ENCODE measurements at places on chromosomes 12 and 14.

GRCh38 chr12:2111826-2112225 lies 59.0 kb downstream of the CACNA1C start:
- DNase-seq: no peak

GRCh38 chr14:77140359-77141213 lies 1.0 kb downstream of the ZDHHC22 start:
- DNase-seq: no peak

DNA sequence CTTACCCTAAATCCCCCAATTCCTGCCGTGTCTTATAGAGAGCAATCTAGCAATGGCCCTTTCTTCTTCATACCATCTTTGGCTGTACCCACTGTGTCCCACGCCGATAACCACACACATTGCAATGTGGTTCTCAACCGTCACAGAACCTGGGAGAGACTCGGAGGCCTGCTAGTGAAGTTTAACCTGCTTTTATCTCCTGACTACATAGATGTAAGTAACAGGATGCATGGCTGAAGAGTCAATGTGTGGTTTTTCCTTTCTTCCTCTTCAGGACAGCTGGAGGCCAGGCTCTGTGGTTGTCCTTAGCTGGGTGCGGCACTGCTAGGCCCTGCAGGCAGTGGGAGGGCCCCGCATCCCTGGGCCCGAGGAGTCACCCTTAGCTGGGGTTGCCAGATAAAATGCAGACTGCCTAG lies 51.3 kb downstream of the ZNF664 start:
- no peak for DNase-seq

GRCh38 chr12:58812214-58812613 lies 108.1 kb downstream of the LRIG3 start:
- no peak for DNase-seq

DNA sequence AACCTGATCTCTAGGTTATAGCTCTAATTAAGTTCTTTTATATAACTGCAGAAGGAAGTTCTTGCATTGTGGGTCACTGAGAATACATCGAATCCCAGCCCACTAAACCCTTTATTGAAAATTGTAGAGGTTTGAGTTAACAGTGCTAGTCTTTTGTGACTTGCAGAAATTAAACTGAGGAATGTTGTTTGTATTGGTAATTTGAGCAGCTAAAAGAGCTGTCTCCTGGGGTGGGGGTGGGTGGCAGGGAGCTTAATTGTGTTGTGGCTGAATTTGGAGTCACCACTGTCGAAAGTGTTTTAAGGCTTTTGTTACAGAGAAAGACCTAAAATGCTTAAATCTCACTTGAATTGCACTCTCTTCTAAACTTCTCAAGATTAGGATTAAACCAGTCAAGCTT lies 3.2 kb upstream of the COX8C start:
- no peak for DNase-seq

- no peak for DNase-seq
Observed at GRCh38 chr14:32211068-32211404, 8.0 kb upstream of the RNU6-8 start.

- DNase-seq: no peak
Observed at GRCh38 chr12:112627851-112628250, 163.7 kb upstream of the RPH3A start.

- no peak for DNase-seq
Observed at GRCh38 chr12:118694128-118694775, 287.1 kb upstream of the SRRM4 start.

DNA sequence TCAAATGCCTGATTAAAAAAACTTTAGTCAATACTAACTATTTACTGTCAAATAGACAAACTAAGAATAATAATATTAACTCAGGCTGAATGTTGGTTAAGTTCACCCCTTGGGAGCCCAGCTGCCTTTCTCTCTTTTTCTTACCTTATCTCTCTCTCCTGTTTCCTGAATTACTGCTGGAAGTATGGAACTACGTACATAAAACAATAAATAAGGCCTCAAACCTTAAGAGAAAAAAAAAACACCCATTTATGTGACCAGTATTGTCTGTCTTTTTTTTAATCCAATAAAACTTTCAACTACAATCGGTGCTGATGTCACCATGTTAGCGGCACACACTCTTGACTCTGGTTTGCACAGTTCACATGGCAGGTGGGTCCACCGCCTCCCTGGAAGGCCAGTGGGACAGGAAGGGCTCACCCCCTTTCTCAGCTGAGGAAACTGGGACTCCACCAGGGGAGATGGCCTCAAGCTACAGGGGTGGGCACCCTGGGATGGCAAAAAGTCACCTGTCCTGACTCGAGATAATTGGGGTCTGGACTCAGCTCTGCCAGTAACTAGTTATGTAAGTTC lies 21.3 kb downstream of the BCL11B start:
- DNase-seq: no peak

GRCh38 chr12:108307006-108307405 lies 32.1 kb downstream of the CMKLR1 start:
- DNase-seq: no peak

- DNase-seq: no peak
Observed at GRCh38 chr12:64742416-64742815, 16.8 kb downstream of the GNS start.

GRCh38 chr12:59689776-59690175 lies 93.9 kb downstream of the SLC16A7 start:
- no peak for DNase-seq

DNA sequence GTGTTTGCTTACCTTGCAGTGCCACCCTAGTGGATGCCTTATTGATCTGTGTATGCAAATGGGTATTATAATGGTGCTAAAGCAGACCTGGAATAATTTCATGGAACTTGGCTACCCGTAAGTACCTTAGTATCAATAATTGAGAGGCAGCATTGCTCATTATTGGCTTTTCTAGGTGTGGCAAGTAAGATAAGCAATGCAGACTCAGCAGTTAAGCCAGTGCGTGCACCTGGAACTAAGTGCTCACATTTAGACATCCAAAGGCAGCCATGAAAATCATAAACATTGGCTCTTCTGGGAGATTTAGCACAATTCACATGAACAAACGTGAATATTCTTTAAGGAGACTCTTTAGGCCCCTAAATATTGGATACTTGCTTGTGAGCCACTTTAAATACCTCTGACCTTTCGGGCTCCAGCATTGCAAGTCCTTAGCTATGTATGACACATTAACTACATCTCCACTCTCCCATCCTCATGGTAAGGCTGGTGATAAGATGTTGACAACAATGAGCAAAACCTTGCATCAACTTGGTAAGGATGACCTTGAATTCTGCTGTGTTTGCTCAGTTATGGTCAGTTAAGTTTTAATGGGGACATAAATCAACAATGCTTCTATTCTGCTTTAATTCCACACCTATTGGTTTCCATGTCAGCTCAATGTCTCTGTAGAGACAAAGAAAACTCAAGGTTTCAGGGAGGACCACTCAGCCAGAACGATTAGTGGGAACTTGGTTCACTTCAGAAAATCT lies 112.0 kb downstream of the SLC5A8 start:
- DNase-seq: no peak

DNA sequence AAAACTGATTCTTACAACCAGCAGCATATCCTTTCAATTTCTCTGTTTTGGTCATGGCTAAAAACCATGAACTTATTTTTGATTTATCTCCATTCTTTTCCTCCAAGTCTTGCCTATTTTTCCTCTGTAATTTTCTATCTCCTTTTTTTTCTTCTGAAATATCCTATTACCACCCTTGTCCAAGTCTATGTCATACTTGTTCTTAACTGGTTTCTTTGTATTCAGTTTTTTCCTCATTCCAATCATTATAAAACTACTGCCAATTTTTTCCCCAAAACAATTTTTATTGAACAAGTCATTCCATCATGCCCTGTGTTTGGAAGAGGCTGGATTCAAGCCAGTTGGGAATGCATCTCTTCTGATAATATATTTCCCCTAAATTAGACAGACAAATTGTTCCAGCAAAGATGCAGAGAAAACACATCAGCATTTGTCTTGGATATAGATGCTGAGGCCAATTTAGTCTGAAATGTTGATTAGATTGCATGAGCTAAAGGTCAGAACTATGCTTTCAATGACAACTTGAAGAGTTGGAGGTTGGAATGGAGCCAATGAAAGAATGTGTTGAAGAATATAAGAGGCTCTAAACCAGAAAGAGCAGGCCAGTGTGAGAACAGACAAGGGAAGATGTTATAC lies 30.7 kb downstream of the OTOGL start:
- no peak for DNase-seq

DNA sequence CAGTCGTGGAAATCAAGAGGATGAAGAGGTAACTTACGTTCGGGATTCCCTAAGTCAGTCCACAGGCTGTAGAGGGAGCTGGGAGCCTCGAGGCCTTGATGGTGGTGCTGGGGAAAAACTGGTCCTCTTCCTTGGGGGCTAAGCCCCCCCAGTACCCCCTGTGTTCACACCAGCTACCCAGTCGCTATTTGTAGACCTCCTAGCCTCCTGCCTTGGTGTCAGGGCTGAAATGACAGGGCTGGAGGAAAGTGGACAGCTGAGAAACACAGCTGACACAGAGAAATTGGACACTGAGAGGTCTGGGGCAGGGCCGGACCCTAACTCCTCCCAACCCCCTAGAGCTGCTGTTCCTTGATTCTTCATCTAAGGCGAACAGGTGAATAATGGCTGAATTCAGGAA lies at the start of gene STAC3:
STAC3 (minus strand) TSS at position 232 of the 400 bp plus-strand sequence. CDS start 1,551 bp downstream, outside the sequence.
- no peak for DNase-seq

All from NCI-H446 (cell line).